ENCODE measurements at places on chromosomes 5 and 9.

GRCh38 chr5:139635191-139635590 lies 13.0 kb upstream of the CXXC5 start:
- no peak for DNase-seq

DNA sequence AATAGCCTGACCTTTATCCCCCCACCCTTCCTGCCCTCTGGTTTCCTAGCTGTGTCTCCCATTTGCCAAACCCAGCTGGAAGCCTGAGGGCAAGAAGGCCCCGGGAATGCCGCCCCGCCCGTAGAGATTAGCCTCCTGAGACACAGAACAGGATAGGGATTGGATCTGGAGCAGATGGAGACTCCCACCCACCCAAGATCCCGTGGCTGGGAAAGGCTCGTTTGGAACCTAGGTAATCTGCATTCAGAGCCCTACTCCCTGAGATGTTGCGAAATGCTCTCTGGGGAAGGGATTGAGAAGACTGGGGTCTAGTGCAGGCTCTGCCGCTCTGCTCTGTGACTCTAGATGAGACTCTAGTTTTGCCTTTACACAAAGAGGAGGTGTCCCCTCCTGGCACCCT lies 10.9 kb downstream of the AQP3 start:
- no peak for DNase-seq

DNA sequence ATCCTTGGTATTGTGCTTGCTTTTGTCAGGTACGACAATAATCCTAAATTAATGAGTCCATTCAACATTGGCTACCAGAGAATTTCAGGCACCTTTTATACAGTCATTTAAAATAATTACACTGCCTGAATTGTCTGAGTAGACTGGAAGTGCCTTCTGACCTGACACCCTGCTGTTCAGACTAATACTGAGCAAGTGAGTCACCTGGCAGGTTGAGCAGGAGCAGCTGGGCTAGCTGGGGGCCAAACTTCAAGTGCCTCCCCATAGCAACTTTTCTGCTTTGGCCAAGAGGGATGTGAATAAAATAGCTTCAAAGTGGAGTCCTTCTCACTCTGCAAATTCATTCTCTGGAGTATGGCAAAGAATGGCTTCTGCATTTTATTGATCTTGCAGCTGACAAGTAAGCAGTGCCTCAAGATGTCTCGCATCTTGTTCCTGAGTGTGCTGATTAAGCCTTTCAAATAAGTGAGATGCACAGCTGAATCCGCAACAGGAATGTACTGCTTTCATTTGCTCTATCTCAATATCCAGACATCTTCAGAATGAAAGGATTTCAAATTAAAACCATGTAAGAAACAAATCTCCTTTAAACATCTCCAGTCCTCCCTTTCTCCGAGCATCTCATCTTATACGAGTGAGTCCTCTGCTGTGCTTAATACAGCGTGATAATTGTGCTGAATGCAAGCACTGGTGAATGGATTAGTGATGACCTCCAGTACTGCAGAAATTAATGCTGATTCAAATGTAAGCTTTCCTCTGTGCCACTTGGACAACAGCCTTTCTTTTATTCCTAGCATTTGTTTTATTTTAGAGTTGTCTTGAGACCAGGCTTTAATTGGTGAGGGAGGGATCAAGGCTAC lies 271.2 kb downstream of the EDIL3 start:
- no peak for DNase-seq

DNA sequence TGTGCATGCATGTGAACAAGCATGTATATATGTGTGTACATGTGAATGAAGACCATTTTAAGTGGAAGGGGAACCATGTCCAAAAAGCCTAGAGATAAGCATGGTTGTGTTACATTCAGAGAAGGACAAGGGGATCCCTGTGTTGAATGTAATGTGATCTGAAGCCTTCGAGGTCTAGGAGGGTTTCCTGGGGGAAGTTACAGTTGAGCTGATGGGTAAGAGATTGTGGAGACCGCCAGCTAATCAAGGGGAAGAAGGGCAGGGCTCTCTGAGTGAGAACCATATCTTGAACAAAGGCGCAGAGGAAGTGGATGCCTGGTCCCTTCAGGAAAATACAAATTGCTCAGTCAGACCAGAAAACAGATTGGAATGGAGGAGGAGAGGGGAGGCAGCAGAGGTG lies 45.5 kb upstream of the TNFSF15 start:
- no peak for DNase-seq

- no peak for DNase-seq
These were observed 277.8 kb downstream of the KCTD16 start for GRCh38 chr5:144448457-144448856.

DNA sequence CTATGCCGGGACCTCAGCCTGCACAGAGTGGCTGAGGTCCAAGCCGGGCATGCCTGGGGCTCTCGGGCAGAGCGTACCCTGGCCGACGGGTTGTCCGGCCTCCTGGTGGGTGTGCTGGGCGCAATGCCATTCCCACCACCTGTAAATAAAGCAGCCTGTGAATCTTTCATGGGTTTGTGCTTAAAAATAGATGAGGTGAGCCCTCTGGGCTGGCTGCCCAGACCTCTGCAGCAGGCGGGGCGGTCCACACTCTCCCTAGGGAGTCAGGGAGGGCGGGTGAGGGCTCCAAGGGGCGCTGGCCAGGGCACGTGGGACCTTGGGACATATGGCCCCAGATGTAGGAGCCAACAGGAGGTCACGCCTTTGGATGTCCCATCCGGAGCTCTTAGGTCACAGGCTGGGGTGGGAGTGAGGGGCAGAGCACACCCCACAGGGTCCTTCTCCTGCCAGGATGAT lies 3.6 kb upstream of the AGPAT2 start:
- DNase-seq = no peak

GRCh38 chr9:134647359-134648080 lies 5.9 kb downstream of the COL5A1 start:
- no peak for DNase-seq

DNA sequence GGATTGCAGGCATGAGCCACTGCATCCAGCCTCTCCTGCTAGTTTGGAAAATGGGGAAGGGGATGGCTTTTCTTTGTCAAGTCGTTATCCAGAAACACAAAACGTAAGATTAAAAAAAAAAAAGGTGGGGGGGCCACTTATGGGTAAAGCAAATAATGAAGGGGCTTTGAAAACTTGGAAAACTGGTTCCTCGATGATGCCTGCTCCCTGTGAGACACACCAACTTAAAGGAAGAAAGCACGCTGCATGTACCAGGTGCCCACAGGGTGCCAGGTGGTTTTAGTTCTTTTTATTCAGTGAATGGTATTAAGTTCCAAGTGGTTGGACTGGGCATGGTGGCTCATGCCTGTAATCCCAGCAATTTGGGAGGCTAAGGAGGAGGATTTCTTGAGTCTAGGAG lies 170.1 kb downstream of the GOLPH3 start:
- no peak for DNase-seq

DNA sequence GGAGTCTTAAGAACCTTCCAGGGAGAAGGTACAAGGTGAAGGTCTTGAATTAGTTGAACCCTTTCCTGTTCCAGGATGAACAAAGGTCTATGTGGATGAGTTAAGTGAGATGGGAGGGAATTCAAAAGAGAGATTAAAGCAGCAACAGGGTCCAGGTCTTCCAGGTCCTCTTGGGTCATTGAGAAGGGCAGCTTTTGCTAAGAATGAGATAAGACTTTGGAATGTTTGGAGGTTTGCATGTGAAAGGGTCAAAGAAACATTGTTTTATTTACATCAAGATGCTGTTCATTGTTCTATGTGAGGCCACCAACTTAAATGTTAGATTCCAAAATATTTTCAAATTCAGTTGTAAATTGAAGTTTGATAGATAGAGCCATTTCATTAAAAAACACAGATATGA lies 463.9 kb downstream of the ANXA1 start:
- DNase-seq = no peak

DNA sequence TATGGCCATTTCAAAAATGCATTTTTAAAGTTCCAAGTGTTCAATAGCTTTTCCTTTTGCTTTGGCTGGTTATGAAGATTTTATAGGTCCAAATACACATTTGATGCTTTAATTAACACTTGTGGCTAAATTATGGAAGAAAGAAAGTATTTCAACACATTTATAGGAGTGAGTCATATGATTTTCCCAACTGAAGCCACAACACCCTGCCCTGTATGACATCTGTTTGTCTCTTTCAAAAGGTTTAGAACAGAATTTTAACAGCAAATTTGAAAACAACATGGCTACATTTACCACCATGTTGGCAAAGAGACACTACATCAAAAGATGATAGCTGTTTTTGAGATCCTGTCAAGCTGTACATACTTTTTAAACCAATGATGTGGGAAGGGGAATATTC lies 99.4 kb downstream of the TMEM174 start:
- no peak for DNase-seq

- DNase-seq = no peak
These were observed 124.1 kb upstream of the KCNN2 start for GRCh38 chr5:114237766-114238165.

- DNase-seq = no peak
These were observed 116.6 kb downstream of the ADGRV1 start for GRCh38 chr5:90675222-90675621.

- DNase-seq = no peak
These were observed 221.7 kb downstream of the PBX3 start for GRCh38 chr9:125968714-125969374.

DNA sequence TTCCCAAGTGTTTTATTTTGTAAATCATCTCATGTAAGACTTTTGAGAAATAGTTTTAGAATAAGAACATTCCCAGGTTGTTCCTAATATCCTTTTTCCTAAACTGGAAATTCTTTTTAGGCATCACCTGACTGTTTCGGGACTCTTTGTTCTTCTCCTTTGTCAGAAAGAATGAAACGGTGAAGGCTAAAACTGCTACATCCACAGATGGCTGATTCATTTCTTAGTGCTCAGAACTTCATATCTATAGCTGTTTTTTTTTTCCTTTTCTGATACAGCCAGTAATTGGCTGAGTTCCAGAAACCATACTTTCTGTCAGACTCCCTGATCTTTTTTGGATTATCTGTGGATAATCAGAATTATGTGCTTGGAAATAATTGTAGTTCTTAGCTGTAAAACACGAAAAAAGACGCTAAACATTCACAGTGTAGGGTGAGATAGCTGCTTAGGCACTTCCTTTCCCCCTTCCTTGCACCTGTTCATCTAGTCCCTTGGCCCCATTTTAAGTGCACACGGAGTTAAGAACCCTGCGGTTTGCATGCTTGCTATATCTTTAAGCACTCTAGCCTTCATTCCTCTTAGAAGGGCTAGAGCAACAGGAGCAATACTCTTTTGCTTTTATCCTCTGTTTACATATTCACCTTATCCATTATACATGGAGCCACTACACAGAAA lies 283.9 kb downstream of the PJA2 start:
- DNase-seq = no peak

DNA sequence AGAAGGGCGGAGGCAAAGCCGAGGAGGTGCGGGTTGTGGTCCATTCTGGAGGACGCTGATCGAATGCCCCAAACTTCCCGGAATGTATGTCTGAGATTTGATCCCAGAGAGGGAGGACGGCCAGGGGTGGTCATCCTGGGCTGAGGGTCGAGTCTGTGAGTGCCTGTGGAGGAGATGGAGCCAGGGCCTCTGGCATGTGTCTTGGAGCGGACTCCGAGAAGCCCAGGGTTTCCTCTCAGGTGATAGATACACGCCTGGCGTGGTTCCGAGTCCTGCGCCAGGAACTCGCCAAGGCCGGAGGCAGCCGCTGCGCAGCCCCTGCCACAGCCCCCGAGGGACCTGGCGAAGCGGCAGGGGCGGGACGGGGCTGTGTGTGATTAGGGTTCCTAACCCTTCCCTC lies 363 bp downstream of the ZNF454 start:
- DNase-seq = no peak

DNA sequence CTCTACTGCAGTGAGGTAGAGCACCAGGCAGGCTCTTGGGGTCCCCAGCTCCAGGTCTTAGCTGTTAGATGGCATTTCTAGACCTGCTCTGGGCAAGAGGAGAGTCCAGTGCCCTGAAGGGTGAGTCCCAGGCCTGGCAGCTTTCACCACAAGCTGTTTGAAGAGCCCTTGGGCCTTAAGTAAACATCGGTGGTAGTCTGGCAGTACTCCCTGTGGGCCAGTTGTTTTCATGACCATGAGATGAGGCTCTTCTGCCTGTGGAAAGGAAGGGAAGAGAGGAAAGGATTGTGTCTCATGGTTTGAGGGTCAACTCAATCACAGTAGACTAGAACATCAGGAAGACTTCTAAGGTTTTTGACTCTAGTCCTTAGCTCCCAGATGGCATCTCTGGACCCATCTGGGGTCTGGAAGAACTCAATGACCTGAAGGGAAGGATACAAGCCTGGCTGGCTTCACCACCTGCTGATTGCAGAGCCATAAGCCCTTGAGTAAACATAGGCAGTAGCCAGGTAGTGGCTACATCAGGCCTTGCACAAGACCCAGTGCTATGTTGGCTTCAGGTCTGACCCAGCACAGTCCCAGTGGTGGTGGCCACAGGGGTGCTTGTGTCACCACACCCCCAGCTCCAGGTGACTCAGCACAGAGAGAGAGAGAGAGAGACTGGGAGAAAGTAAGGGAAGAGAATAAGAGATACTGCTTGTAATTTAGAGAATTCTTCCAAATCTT lies 114.3 kb upstream of the PCSK5 start:
- DNase-seq = no peak

DNA sequence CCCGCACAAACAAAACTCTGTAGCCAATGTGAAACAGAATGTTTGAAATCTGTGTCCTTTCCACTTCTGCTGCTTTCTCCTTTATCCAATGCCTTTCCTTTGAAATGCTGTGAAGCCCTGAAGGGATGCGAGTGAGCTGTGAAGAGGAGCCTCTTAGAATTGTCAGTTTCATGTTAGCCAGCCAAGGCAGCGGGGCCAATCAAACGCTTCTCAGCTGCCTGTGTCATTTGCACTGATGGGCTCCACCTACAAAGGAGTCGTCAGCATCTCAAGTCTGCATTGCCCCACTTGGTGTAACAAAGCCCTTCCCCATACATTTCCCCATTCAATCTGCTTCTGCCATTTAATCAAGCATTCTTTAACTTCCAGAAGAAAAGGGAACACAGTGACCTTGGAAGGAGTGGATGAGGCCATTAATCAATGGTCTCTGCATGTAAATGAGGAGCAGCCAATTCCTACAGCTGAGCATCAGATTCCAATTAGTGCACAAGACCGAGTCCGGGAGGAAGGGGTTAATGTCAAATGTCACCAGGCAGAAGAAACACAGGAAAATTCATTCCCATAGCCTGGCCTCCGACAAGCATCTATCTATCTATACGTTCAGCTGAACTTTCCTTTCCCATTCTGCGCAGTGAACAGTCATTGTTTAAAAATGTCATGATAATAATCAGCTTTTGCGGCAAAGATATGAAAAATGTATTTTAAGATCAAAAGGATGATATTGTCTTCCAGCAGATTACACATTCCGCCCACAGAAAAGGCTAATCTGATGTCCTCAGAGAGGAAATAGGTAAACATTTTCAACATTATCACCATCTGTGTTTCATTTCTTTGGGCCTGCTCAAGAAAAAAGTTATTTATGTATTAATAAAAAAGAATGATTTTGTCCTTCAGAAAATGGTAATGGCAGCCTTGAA lies 154.6 kb downstream of the FSTL4 start:
- DNase-seq = no peak

All from CD8-positive, alpha-beta memory T cell (primary cell).